Spinal cord (tissue), 10 donors: ENCODE measurements at places on chromosomes 12 and 14. TPM values are rescaled to one million over a fixed set of nuclear protein-coding genes. Genes with fewer than 3 reads are reported as not detected.

Gene NGB
- total RNA-seq, result 2.6 TPM

Gene KLRC3
- total RNA-seq, result 26.4 TPM

Gene EMP1
- total RNA-seq, result 77.4 TPM

Gene TAS2R14
- total RNA-seq, result 3.0 TPM

Gene POLE2
- total RNA-seq, result 10.6 TPM

Gene TMEM52B
- 1.8 TPM for total RNA-seq

Gene DHH
- 5.4 TPM for total RNA-seq
